HFFc6 (cell line): ENCODE measurements at places on chromosomes 2 and 18.

DNA sequence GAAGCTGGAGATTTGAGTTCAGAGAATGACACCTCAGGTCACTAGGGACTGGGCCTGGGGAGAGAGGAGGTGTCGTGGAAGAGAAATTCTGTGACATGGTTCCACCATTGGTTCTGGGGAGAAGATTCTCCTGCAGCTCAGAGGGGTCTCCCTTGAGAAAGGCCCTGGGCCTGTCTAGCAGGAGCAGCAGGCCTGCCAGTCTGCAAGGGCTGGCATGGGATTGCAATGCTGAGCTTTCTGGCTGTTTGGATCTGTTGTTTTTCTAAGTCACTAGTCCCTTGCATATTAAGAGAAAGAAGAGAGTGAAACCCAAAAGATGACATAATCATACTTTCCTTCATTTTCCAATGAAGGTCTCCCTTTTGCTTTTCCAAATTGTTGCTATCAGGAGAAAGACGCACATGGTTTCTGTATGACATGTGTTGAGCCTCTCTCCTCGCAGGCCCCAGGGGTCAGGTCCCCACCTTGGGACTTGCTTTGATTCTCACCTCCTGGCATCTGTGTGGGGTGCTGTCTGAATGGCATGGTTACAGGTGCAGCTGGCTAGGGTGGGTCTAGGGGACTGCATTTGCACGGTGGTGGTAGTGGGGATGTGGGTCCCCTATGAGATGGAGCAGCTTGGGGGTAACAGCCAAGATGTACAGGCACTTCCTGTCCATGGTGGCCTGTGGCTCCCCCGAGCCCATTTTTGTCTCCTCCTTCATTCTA lies 117.8 kb downstream of the GLI2 start:
- no peak overlapping the region for H3K4me3 ChIP-seq
- peaks cover 62% of the 10 kb centered on the region for H3K4me1 ChIP-seq
- peaks cover 25% of the 10 kb centered on the region for H3K36me3 ChIP-seq

DNA sequence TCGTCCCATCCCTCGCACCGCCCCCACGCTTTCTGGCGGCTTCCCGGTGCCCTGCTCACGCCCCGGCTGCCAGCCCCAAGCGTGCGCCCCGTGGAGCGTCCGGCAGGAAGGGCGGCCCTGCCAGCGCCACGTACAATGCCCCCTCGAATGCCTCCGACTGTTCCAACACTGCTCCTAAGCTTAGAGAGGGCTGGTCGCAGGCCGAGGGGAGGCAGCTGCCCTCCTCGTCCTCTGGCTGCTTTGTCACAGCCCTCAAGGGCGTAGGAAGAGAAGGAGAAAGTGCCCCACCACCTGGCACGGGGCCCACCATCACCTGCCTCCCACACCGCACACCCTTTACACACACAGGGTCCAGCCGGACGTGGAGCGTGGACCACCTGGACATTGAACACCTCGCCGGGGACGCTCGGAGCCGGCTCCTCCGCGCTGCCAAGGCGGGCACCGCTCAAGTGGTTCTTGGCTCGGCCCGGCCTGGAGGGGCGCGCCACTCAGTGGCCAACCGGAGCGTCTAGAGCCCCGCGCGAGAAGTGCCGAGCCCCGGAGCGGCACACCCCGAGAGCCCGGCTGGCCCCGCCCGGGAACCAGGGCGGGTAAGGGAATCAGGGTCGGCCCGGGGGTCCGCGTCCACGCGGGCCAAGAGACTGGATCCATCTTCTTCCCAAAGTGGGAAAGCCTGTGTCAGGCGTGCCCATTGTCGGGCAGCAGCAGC lies 830 bp downstream of the DNER start:
- peak overlapping the region; percentile 60; the same call in 1 of the 2 replicates for H3K4me3 ChIP-seq
- no peaks in the 10 kb centered on the region for H3K4me1 ChIP-seq
- DNase-seq = no peak
- no peak overlapping the region for H3K27ac ChIP-seq
- H3K27me3 ChIP-seq = peaks cover 28% of the 10 kb centered on the region

DNA sequence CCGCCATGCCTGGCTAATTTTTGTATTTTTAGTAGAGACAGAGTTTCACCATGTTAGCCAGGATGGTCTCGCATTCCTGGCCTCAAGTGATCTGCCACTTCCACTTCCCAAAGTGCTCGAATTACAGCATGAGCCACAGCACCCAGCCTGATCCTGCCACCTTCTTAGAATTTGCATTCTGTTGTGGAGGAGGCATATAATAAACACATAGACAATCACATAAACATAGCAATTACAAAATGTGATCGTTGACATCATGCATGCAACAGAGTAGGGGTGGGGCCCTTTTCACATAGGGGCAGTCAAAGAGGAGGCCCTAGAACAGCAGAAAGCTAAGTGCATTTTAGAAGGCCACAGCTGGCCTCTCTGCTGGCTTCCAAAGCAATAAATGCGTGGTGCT lies 39.9 kb upstream of the TSPYL6 start:
- no peak overlapping the region for H3K27ac ChIP-seq
- DNase-seq = no peak
- no peak overlapping the region for H3K4me3 ChIP-seq
- H3K36me3 ChIP-seq = no peaks in the 10 kb centered on the region
- H3K27me3 ChIP-seq = no peaks in the 10 kb centered on the region; the same call in 1 of the 2 replicates

GRCh38 chr2:204331180-204331579 lies 214.1 kb upstream of the PARD3B start:
- H3K4me1 ChIP-seq = peaks cover 39% of the 10 kb centered on the region
- H3K4me3 ChIP-seq = no peak overlapping the region
- no peaks in the 10 kb centered on the region for H3K36me3 ChIP-seq
- H3K27me3 ChIP-seq = no peaks in the 10 kb centered on the region; the same call in 1 of the 2 replicates

GRCh38 chr2:176152350-176153181 lies 1.2 kb downstream of the HOXD4 start:
- H3K27ac ChIP-seq = no peak overlapping the region
- peaks cover 64% of the 10 kb centered on the region for H3K27me3 ChIP-seq
- H3K4me1 ChIP-seq = peaks cover 21% of the 10 kb centered on the region; the same call in 1 of the 2 replicates
- no peak overlapping the region; the same call in 1 of the 2 replicates for H3K4me3 ChIP-seq
- no peaks in the 10 kb centered on the region; the same call in 1 of the 2 replicates for H3K36me3 ChIP-seq
- DNase-seq = no peak

- no peaks in the 10 kb centered on the region for H3K36me3 ChIP-seq
- no peak overlapping the region for H3K4me3 ChIP-seq
- H3K27ac ChIP-seq = no peak overlapping the region
- H3K4me1 ChIP-seq = no peaks in the 10 kb centered on the region
- H3K27me3 ChIP-seq = peaks cover 25% of the 10 kb centered on the region
Observed at GRCh38 chr18:22624176-22624575, 206.5 kb upstream of the CTAGE1 start.

- H3K4me3 ChIP-seq = no peak overlapping the region
- H3K27me3 ChIP-seq = no peaks in the 10 kb centered on the region; the same call in 1 of the 2 replicates
- H3K4me1 ChIP-seq = peaks cover 15% of the 10 kb centered on the region
- no peak overlapping the region for H3K27ac ChIP-seq
Observed at GRCh38 chr2:84338069-84338468, 121.0 kb downstream of the SUCLG1 start.

GRCh38 chr2:222603501-222603900 lies 52.4 kb downstream of the FARSB start:
- H3K4me1 ChIP-seq = peaks cover 5% of the 10 kb centered on the region
- DNase-seq = no peak
- peaks cover 2% of the 10 kb centered on the region; the same call in 1 of the 2 replicates for H3K27me3 ChIP-seq
- no peak overlapping the region for H3K4me3 ChIP-seq
- no peak overlapping the region for H3K27ac ChIP-seq

GRCh38 chr2:111918383-111918806 lies 20.0 kb downstream of the MERTK start:
- no peak overlapping the region for H3K27ac ChIP-seq
- peaks cover 14% of the 10 kb centered on the region for H3K4me1 ChIP-seq

- no peak overlapping the region for H3K27ac ChIP-seq
- no peak for DNase-seq
- peaks cover 13% of the 10 kb centered on the region for H3K36me3 ChIP-seq
- peaks cover 4% of the 10 kb centered on the region; the same call in 1 of the 2 replicates for H3K27me3 ChIP-seq
Observed at GRCh38 chr2:119616421-119616820, 62.6 kb upstream of the TMEM177 start.

- peak overlapping the region; percentile 84 for H3K27ac ChIP-seq
- H3K4me1 ChIP-seq = peaks cover 27% of the 10 kb centered on the region
- no peak overlapping the region; the same call in 1 of the 2 replicates for H3K4me3 ChIP-seq
Observed at GRCh38 chr2:226524381-226524843, 275.2 kb downstream of the IRS1 start.

- H3K4me1 ChIP-seq = peaks cover 16% of the 10 kb centered on the region
- H3K4me3 ChIP-seq = no peak overlapping the region
- peaks cover 35% of the 10 kb centered on the region for H3K27me3 ChIP-seq
- no peak for DNase-seq
- H3K27ac ChIP-seq = no peak overlapping the region
Observed at GRCh38 chr2:26626606-26627005, 14.6 kb downstream of the CIB4 start.

DNA sequence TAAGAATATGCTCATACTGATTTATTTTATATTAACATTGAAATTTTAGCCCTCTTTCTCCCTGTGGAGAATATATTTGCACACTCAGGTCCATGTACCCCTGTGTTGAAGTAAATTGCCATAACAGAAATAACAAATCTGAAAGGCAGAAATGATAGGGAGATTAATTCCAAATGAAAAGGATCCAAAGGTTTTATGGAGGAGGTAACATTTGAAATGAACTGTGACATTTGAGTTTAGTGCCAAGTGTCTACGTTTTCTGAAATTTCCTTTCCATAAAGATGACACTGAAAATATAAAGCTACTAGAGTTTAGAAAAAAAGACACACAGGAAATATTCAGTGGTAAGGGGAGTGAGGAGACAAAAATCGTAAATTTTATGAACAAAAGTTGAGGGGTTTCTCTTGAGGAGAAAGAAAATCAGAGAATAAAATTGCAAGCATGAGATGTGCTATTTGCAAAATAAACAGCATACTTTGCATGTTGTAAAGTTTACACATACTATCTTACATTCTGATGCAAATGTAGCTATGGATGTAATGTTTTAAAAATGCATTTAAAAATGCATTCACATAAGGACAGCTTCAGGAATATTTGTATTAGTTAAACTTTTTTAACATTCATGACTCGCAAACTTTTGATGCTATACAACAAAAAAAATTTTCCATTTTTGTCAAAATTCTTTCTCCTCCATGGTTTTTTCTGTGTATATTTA lies 69.5 kb downstream of the BAZ2B start:
- no peak overlapping the region for H3K4me3 ChIP-seq
- H3K27me3 ChIP-seq = no peaks in the 10 kb centered on the region
- no peak overlapping the region for H3K27ac ChIP-seq
- peaks cover 29% of the 10 kb centered on the region for H3K4me1 ChIP-seq
- peaks cover 17% of the 10 kb centered on the region for H3K36me3 ChIP-seq
- DNase-seq = no peak

DNA sequence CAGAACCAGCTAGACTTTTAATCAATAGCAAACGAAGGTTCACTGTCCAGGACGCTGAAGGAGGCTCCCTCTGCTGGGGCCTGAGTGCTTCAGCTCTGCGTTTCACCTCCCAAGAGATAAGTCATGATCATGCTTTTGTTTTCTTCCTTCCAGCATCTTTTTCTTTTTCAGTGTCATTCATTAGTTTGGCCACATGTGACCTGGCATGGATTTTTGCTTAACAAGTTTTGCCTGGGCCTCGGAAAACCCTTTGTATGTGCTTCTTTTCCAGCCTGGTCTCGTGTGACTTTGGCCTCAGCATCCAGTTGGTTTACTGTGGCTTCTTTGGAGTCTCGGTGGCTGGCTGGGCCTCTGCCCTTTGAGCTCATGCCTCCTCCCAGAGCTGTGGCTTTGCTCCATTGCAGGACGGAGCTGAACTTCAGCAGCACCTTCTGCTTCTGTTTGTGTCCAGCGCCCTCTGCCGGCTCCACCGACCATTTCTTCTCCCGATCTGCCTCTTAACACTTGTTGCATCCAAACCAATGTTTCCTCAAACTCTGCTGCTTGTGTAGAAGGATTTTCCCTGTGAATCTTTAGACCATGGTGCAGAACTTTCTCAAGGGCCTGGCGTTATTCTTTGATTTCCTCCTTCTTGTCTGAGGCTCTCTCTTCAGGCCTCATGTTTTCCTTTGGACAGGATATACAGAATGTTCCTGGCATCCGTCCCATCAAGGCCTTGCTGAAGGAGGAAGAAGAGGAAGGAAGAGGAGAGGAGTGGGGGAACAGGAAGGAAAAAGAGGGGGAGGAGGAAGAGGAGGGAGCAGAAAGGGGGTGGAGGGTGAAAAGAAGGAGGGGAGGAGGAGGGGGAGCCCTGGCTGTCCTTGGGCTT lies 23.6 kb upstream of the HES6 start:
- H3K4me3 ChIP-seq = peak overlapping the region; percentile 50
- H3K27ac ChIP-seq = peak overlapping the region; percentile 88
- H3K4me1 ChIP-seq = peaks cover 22% of the 10 kb centered on the region
